Activated CD4-positive, alpha-beta T cell treated with anti-CD3 and anti-CD28 coated beads, Interleukin-2, amount 10 ng/mL, durations not matched to agents 24 days and 14 days (primary cell): ENCODE measurements at places on chromosomes 5 and 9.

- no peak for DNase-seq
Observed at GRCh38 chr5:95530416-95530815, 24.4 kb downstream of the SKIC3 start.

GRCh38 chr5:13664377-13664776 lies 280.1 kb downstream of the DNAH5 start:
- no peak for DNase-seq

GRCh38 chr5:180090769-180091546 lies 19.4 kb upstream of the RNF130 start:
- DNase-seq: no peak

DNA sequence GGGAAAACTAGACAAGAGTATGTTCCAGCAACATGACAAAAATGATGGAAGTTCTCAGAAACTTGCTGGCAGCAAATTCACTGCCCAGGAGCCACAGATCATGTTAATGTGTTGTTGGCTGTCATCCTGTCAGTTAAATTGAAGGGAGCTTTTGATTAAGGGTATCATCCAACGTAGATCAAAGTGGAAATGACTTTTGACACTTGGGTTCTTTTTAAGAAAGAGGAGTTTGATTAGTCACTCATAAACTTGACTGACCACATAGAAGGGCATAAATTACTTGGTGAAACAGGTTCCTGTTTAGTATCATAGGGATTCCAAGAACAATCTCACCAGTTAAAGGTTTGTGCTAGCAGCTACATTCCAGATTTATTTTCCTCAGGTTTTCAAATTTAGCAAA lies 288.7 kb downstream of the CSNK1G3 start:
- DNase-seq: no peak

- DNase-seq: peak; percentile 61
Observed at GRCh38 chr9:38227656-38228055, 158.6 kb upstream of the SHB start.
